ENCODE measurements at places on chromosomes 4 and X. TPM values are rescaled to one million over a fixed set of nuclear protein-coding genes. Genes with fewer than 3 reads are reported as not detected.

Gene HS3ST1
- total RNA-seq, result 0.30 TPM

Gene MYOZ2
- not detected for total RNA-seq

Gene DSPP
- total RNA-seq, result not detected

Gene MAPK10
- 0.45 TPM for total RNA-seq

Gene LONRF3
- total RNA-seq, result 3.2 TPM

Gene STK32B
- 22.9 TPM for total RNA-seq

Gene ITIH6
- total RNA-seq, result not detected

Gene COL4A6
- 17.3 TPM for total RNA-seq

Gene PABPC5
- total RNA-seq, result not detected

Gene TSPAN6
- total RNA-seq, result 37.9 TPM

Gene MAGEC2
- total RNA-seq, result not detected

Gene GBA3
- not detected for total RNA-seq

Gene ACE2
- total RNA-seq, result not detected

Gene CYSLTR1
- total RNA-seq, result not detected

Gene ITGB1BP2
- 0.81 TPM for total RNA-seq

Gene ANK2
- total RNA-seq, result 0.94 TPM

Gene GUCY1B1
- total RNA-seq, result 0.26 TPM

Gene WFS1
- total RNA-seq, result 14.6 TPM

Gene EDA
- total RNA-seq, result 0.76 TPM

Gene SYNPO2
- total RNA-seq, result 1.7 TPM

Gene ARMCX2
- not detected for total RNA-seq

Gene MAGED4
- 7.2 TPM for total RNA-seq

Gene ALPK1
- total RNA-seq, result 2.2 TPM

Gene BEND4
- not detected for total RNA-seq

Gene PDGFRA
- 0.96 TPM for total RNA-seq

Gene BEX5
- total RNA-seq, result not detected

Gene GAGE12H
- total RNA-seq, result not detected

Gene ZNF280C
- 3.2 TPM for total RNA-seq

Gene NEUROG2
- not detected for total RNA-seq

Gene AREG
- total RNA-seq, result 71.1 TPM

Gene TSPAN7
- total RNA-seq, result 2.9 TPM

Gene TIGD4
- total RNA-seq, result 0.20 TPM

Gene SULT1E1
- not detected for total RNA-seq

Gene OPRPN
- total RNA-seq, result not detected

Gene FOXR2
- total RNA-seq, result not detected

Gene GPC3
- not detected for total RNA-seq
